ENCODE measurements at places on chromosomes 13 and 19.
A peak's percentile ranks its signal among the peaks of the same experiment; 100 is the strongest.

GRCh38 chr13:85535316-85536084 is 263.7 kb downstream of the SLITRK6 start:
- H3K27me3 ChIP-seq = no peaks in the 10 kb centered on the region
- H3K4me1 ChIP-seq = no peaks in the 10 kb centered on the region
- H3K36me3 ChIP-seq = no peaks in the 10 kb centered on the region

- peak overlapping the region; percentile 100 for H3K4me3 ChIP-seq
- H3K4me1 ChIP-seq = peaks cover 78% of the 10 kb centered on the region
- DNase-seq = no peak
- peak overlapping the region; percentile 100 for H3K27ac ChIP-seq
Measured at GRCh38 chr19:5623397-5624017, 624 bp downstream of the SAFB start.

- no peaks in the 10 kb centered on the region for H3K27me3 ChIP-seq
- no peaks in the 10 kb centered on the region for H3K4me1 ChIP-seq
- H3K27ac ChIP-seq = no peak overlapping the region
- DNase-seq = no peak
- H3K36me3 ChIP-seq = peaks cover 11% of the 10 kb centered on the region
- H3K4me3 ChIP-seq = no peak overlapping the region
Measured at GRCh38 chr13:49739498-49740187, 48.4 kb upstream of the EBPL start.

DNA sequence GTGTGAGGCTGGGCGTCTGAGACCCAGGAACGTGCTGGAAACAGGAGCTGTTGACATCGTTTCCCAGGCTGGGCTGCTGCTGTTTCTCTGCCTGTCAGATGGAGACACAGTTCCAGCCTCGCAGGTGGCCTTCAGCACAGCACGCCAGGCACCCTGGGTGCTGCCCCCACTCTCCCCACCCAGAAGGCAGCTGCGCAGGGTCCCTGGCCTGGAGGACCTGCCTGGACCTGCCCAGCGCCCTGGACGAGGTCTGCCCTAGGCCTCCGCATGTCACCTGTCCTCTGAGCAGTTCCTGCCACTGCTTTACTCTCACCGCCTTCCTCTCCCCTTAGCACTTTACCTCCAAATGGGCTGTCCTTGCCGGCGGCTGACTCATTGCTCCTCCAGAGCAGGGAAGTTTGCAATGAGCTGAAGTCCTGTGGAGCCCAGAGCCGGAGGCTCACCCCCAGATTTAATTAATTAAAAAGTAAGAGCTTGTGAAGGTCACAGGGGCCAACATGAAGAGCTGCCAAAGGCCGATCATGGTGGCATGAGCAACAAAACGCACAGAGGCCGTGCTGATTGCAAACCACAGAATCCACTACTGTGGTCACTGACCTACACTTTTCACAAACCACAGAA is 32.2 kb downstream of the C13orf46 start:
- H3K27me3 ChIP-seq = peaks cover 7% of the 10 kb centered on the region
- no peak overlapping the region for H3K4me3 ChIP-seq
- no peak for DNase-seq
- peaks cover 31% of the 10 kb centered on the region for H3K36me3 ChIP-seq

DNA sequence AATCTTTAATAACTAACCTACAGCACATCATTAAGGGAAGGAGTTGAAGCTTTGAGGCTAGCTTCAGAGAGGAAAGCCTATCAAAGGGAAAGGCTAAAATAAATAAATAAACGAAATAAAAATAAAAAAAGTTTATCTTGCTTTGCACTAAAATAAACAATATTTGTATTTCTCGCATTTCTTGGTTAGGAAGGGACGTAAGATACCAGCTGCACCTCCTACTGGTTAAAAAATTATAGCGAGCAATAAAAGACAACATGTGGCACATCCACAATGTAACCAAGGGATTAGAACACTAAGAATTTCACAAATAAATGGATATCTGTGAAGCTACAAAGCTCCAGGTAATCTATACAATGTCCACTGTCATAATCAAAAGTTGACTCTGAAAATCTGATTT is 194.5 kb downstream of the DACH1 start:
- no peak overlapping the region for H3K4me3 ChIP-seq
- H3K4me1 ChIP-seq = no peaks in the 10 kb centered on the region
- no peaks in the 10 kb centered on the region for H3K36me3 ChIP-seq
- H3K27ac ChIP-seq = no peak overlapping the region
- H3K27me3 ChIP-seq = no peaks in the 10 kb centered on the region

- no peak for DNase-seq
- H3K27me3 ChIP-seq = no peaks in the 10 kb centered on the region
- no peak overlapping the region for H3K27ac ChIP-seq
- H3K4me1 ChIP-seq = peaks cover 35% of the 10 kb centered on the region
Measured at GRCh38 chr13:30133554-30133912, 173.8 kb downstream of the KATNAL1 start.

DNA sequence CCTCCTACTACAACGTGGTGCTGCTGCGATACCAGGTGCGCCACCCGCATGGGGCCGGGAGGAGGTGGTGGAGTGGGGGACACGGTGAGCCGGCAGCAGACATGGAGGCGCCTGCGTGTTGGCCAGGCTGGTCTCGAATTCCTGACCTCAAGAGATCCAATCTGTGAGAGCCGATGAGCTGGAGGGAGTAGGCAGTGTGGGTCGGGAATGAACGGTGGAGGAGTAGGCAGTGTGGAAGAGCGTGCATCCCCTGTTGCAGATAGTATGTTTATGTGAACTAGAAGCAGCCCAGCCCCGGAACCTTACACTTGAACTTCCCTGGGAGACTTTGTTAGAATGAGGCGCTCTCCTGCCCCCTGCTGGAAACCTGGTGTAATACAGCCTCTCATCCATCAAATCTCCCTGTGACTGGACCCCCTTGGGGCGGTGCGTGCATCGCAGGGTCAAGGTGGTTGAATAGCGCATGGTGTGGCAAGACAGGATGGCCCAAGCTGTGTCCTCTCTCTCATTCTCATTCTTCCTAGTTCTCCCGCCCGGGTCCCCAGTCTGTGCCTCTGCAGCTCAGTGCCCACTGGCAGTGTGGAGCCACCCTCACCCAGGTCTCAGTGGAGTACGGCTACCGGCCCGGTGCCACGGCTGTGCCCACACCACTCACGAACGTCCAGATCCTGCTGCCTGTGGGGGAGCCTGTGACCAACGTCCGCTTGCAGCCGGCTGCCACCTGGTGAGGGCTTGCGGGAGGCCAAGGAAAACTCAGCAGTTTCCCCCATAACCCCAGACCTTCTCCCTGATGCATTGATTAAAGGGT is 10.5 kb upstream of the B3GNT3 start:
- no peak overlapping the region for H3K4me3 ChIP-seq
- H3K27me3 ChIP-seq = no peaks in the 10 kb centered on the region
- H3K27ac ChIP-seq = no peak overlapping the region
- peak; percentile 48 for DNase-seq

DNA sequence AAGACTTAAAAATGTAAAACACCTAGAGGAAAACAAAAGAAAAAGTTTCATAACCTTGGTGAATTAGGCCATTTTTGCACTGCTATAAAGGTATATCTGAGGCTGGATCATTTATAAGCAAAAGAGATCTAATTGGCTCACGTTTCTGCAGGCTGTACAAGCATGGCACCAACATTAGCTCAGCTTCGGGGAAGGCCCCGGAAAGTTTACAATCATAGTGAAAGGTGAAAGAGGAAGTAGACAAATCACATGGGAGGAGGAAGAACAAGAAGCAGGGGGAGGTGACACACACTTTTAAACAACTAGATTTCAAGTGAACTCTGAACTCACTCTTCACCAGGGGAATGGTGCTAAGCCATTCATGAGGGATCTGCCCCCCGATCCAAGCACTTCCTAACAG is 1358.5 kb upstream of the PCDH9 start:
- H3K36me3 ChIP-seq = no peaks in the 10 kb centered on the region
- no peaks in the 10 kb centered on the region for H3K4me1 ChIP-seq
- no peak overlapping the region for H3K27ac ChIP-seq
- DNase-seq = no peak

GRCh38 chr19:38665219-38665931 is 17.9 kb downstream of the ACTN4 start:
- H3K4me3 ChIP-seq = peak overlapping the region; percentile 16
- peaks cover 82% of the 10 kb centered on the region for H3K4me1 ChIP-seq
- DNase-seq = no peak
- no peaks in the 10 kb centered on the region for H3K27me3 ChIP-seq

DNA sequence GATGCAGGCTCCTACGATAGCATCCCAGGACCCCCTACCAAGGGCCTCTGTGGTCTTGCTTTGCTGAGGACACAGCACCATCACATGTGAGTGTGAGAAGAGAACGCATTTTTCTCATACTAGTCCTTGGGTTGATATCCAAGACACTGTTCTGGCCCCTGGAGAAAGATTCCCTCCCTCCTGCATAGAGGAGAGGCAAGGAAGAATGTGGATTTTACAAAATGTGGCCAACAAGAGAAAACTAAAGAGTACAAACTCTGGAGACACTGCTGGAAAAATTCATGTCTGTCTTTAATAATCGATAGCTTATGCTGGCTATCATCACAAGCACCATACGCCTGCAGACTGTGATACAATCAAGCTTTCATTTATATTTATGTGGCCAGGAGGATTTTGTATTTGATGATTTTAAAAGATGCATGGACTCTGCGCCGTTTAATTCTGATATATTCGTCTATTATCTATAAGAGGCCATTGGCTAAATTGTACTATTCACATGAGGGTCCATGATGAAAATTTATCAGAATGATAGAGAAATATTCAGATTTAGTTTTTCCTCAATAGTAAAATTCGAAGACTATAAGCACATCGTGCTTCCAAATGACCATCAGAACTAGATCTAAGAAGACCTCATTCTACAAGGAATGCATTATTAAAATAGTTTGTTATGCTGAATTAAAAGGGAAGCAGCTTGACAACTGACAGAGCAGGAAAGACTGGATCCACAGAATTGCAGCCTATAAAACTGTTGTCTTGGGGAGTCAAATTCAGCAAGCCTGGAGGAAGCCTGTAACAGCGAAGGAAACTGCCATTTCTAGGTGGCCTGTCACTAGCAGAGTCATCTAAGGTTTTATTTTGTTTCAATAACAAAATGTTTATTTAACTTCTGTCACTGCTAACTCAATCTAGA is 578.7 kb downstream of the DIAPH3 start:
- peaks cover 22% of the 10 kb centered on the region for H3K27me3 ChIP-seq
- DNase-seq = no peak
- H3K4me3 ChIP-seq = no peak overlapping the region
- no peaks in the 10 kb centered on the region for H3K36me3 ChIP-seq

GRCh38 chr19:39126312-39127187 is 964 bp downstream of the PAK4 start:
- DNase-seq = no peak
- peaks cover 58% of the 10 kb centered on the region for H3K4me1 ChIP-seq
- peak overlapping the region; percentile 94 for H3K27ac ChIP-seq
- peaks cover 22% of the 10 kb centered on the region for H3K36me3 ChIP-seq
- H3K27me3 ChIP-seq = no peaks in the 10 kb centered on the region
- H3K4me3 ChIP-seq = peak overlapping the region; percentile 89

DNA sequence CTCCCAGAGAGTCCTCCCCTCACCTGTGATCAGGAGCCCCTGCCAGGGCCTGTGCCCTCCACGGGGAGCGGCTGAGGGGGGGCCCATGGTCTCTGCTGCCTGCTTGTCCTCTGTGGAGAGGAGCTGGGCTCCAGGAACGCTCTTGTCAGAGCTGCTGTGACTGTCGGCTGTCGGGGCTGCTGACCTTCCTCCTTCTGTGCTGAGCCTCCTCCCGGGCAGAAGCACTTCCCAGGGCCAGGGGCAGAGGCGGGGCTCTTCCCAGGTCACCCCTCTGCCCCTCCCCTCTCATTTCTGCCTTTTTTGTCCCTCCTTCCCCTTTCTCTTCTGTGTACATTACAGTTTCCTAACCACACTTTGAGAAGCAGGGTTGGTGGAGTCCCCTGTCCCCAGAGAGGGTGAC is at the start of gene CEACAM4:
TSS of gene CEACAM4 (minus strand) at position 198 of the 400 bp plus-strand sequence. CDS start at position 87, 111 bp downstream.
- no peak for DNase-seq
- H3K4me3 ChIP-seq = no peak within 1 kb of the TSS
- peaks cover 63% of the 10 kb centered on the region for H3K27me3 ChIP-seq
- no peak within 1 kb of the TSS for H3K27ac ChIP-seq
- H3K36me3 ChIP-seq = peaks cover 3% of the 10 kb centered on the region

DNA sequence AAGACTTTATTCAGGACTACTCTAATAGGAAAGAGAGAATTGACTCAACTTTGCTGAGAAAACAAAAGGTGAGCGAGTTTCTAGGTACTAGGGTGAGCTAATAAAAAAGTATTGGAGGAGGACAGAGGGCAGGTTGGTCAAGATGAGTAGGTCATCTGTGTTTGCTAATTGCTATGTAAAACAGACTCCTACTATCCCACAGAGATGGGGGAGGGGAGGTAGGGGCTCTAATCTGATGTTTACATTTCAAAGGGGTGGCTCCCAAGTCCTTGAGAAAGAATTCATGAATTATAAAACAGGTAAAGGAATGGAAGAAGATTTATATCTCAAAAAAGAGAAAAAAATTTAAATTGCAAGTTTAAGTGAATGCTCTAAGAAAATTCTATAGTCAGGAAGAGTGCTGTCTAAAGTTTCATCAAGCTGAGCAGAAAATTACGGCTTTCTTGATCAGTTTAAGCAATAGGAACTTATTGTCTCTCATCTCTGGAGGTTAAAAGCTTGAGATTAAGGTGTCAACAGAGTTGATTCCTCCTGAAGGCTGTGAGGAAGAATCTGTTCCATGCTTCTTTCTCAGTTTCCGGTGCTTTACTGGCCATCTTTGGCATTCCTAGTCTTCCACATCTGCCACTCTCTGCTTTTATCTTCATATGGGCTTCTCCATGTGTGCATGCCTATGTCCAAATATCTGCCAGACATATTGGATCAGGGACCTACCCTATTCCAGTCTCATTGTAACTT is 790.3 kb downstream of the SLITRK5 start:
- no peaks in the 10 kb centered on the region for H3K27me3 ChIP-seq
- no peaks in the 10 kb centered on the region for H3K36me3 ChIP-seq
- H3K4me3 ChIP-seq = no peak overlapping the region
- no peak overlapping the region for H3K27ac ChIP-seq
- no peak for DNase-seq
- no peaks in the 10 kb centered on the region for H3K4me1 ChIP-seq

DNA sequence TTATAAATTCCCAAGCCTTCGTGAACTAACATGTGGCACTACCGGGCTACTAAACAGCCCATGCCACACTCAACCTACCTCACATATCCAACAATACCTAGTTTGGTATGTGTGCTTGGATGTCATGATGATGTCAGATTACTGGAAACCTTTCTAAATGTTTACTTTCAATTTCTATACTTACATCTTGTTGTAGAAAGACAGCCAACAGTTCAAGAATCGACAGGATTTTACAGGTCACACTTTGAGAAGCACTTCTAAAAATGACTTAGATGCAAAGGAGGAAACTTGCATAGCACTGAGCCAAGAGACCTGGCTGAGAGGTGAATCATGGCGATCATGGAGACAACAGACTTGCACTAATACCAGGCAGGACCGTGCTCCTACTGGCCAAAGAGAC is 209.9 kb downstream of the COL4A1 start:
- no peaks in the 10 kb centered on the region for H3K27me3 ChIP-seq
- DNase-seq = no peak
- H3K4me3 ChIP-seq = no peak overlapping the region
- H3K27ac ChIP-seq = no peak overlapping the region

- H3K27ac ChIP-seq = no peak overlapping the region
- H3K36me3 ChIP-seq = peaks cover 74% of the 10 kb centered on the region
- no peaks in the 10 kb centered on the region for H3K27me3 ChIP-seq
- DNase-seq = no peak
Measured at GRCh38 chr19:49479975-49480628, 6.1 kb downstream of the FLT3LG start.
